ENCODE measurements at places on chromosomes 11 and 22. TPM values are rescaled to one million over a fixed set of nuclear protein-coding genes. Genes with fewer than 3 reads are reported as not detected.

- no peak for DNase-seq
These were observed 13.2 kb downstream of the CRTAM start for GRCh38 chr11:122851366-122851966.

DNA sequence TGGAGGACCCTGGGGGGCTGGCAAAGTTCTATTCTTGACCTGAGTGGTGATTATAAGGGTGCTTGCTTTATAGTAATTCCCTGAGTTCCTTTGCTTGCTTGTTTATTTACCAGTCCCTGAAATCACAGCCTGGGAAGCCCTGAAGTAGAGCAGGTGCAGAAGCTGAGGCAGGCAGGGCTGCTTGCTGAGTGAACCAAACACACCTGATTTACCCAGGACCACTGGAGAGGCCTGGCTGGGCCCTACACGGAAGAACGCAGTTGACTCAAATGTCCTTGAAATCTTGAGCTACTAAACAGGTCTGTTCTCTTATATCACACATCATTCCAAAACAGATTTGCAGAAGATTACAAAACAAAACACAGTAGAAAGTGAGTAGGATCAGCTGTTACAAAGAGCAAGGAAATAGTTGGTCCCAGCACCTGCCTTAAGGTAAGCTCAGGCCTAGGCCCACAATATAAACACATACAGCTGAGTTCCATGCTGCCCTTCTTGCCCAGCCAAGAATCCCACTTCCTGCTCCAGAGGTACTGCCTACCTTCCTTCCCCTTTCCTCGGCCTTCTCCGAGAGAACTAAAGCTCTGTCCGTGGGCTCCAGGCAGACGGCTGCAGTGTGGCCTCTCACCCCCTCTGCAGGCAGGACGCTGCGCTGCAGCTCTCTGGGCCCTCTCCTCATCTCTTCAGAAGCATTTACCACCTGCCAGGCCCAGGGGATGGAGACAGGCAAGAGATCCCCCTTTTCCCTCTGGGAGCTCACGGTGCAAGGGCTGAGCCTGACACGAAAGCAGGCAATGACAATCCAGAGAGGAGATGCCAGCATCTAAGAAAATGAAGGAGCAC is 46.1 kb upstream of the SCUBE2 start:
- DNase-seq, result peak; percentile 85

GRCh38 chr11:75341612-75342011 is 9.8 kb downstream of the ARRB1 start:
- no peak for DNase-seq

The CCND1 gene
- polyA plus RNA-seq, result 98.7 TPM

GRCh38 chr22:27317971-27318428 is 483.6 kb downstream of the MN1 start:
- DNase-seq, result no peak

The SCGB1D2 gene
- polyA plus RNA-seq, result not detected

- no peak for DNase-seq
These were observed 30.6 kb downstream of the RSF1 start for GRCh38 chr11:77789731-77790476.

GRCh38 chr11:2860636-2861035 is 24.9 kb downstream of the CDKN1C start:
- DNase-seq, result no peak

GRCh38 chr11:22006901-22007300 is 186.0 kb upstream of the ANO5 start:
- DNase-seq, result no peak

Data from endothelial cell of umbilical vein (primary cell).